Ammon's horn (tissue), 1 donor: ENCODE measurements at places on chromosomes 4 and X.

GRCh38 chrX:23993012-23993633, 33.9 kb downstream of the KLHL15 start:
- DNase-seq, result no peak

DNA sequence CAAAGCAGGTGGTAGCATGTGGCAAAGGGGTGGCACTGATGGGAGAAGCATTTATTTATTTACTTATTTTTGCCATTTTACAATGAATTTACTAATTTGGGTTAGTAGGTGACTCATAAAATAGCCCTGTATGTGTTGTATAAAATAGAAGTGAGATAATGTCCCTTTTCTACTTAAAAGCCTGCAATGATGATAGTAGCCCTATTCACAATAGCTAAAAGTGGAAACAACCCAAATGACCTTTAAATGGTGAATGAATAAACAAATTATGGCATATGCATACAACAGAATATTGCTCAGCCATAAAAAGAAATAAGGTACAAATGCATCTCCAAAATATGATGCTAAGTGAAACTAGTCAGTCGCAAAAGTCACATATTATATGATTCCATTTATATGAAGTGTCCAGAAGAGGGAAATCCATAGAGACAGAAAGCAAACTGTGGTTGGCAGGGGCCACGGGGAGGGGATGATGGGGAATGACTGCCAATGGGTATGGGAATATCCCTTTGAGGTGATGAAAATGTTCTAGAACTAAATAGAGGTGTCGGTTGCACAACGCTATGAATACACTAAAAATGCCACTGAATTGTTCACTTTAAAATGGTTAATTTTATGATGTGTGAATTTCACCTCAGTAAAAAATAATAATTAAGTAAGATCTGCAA, 35.8 kb upstream of the FAM9C start:
- no peak for DNase-seq

- peak; percentile 4 for DNase-seq
These were observed 440.0 kb upstream of the IGFBP7 start for GRCh38 chr4:57550198-57550597.

GRCh38 chr4:165783626-165784025, 89.4 kb upstream of the TLL1 start:
- no peak for DNase-seq

DNA sequence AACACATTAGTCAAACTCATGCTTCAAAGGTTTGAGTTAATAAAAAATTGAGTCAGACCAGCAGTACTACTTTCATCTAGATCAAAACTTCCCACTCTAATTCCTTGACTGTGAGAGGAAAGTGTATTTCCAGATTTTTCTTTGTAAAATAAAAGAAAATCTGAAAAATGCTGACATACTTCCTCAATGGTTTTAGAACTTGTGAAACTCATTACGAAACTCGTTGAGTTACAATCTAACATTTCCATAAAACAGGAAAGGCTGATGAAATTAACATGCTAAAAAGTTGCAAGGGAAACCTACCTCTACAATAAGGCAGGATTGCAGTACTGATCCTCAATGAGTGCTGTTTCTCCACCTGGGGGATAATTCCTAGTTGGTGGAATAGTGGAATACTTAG, 217.8 kb upstream of the HCCS start:
- DNase-seq, result no peak

- DNase-seq, result no peak
These were observed 51.4 kb upstream of the LSM6 start for GRCh38 chr4:146124023-146124680.

DNA sequence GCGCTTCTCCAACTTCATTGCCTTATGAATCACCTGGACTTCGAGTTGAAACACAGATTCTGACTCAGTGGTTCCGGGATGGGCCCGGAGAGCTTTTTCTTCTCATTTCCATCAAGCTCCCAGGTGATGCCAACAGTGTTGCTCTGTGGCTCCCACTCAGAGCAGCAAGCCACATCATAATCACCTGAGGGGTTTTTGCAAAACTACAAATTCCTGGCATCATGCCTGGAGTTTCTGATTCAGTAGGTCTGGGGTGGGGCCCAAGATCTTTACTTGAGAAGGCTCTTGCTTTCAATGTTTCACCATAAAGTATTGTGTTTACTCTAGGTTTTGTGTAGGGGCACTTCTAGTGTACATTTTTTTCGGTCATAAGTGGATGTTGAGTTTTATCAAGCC, 7.0 kb downstream of the MTM1 start:
- no peak for DNase-seq

GRCh38 chrX:47815901-47816845, 20.5 kb upstream of the ZNF81 start:
- no peak for DNase-seq

- peak; percentile 14 for DNase-seq
These were observed 30.6 kb upstream of the ANTXR2 start for GRCh38 chr4:80103629-80104028.
